ENCODE measurements at places on chromosomes 4 and X. TPM values are rescaled to one million over a fixed set of nuclear protein-coding genes. Genes with fewer than 3 reads are reported as not detected.

DNA sequence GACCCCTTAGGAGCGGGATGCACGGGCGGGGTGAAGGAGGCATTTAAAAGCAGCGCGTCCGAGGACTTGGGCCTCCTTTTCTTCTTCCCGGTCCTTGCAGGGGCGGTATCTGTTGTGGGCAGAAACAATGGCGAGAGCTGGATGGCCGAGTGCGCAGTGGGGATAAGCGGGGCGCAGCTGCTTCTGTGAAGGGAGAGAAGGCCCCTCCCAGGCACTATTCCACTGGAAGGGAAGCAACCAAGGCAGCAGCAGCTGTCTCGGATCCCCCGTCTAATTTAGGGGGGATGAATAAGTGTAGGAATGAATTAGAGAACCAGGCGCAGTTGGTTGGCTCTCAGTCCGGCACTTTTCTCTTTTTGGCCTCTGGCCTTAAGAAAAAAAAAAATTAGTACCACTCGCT lies 995 bp downstream of the SMARCA5 start:
- peaks cover 46% of the 10 kb centered on the region for H3K4me1 ChIP-seq
- peak overlapping the region; percentile 83 for H3K4me3 ChIP-seq
- peaks cover 22% of the 10 kb centered on the region for H3K36me3 ChIP-seq
- peak overlapping the region; percentile 99 for H3K27ac ChIP-seq
- DNase-seq = peak; percentile 57

DNA sequence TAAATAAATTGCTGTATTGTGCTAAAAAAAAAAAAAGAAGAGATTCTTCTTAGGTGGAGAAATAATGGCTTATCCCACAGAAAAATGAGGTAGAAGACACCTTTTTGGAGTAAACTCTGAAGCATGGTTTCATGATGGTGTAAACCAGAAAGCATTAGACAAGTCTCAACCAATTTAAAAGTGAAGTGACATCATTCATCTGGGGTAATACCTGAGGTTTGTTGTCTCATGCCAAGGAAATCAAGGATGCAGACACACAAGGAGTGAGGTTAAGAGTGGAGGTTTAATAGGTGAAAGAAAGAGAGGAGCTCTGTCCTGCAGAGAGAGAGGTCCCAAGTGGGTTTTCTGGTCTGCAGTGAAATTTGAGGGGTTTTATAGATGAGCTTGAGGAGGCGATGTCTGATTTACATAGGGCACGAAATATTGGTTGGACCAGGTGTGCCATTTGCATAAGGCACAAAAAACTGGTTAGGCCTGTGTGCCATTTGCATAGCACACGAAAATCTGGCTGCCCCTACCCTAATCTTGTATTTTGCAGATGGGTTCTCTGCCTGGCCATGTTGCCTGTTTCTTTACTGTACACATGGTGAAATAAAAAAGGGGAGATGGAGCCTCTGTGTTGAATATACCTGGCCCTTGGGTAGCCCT lies 25.0 kb upstream of the CWH43 start:
- no peaks in the 10 kb centered on the region for H3K27me3 ChIP-seq
- no peak overlapping the region for H3K4me3 ChIP-seq
- no peaks in the 10 kb centered on the region for H3K4me1 ChIP-seq
- DNase-seq = no peak
- no peaks in the 10 kb centered on the region for H3K36me3 ChIP-seq

DNA sequence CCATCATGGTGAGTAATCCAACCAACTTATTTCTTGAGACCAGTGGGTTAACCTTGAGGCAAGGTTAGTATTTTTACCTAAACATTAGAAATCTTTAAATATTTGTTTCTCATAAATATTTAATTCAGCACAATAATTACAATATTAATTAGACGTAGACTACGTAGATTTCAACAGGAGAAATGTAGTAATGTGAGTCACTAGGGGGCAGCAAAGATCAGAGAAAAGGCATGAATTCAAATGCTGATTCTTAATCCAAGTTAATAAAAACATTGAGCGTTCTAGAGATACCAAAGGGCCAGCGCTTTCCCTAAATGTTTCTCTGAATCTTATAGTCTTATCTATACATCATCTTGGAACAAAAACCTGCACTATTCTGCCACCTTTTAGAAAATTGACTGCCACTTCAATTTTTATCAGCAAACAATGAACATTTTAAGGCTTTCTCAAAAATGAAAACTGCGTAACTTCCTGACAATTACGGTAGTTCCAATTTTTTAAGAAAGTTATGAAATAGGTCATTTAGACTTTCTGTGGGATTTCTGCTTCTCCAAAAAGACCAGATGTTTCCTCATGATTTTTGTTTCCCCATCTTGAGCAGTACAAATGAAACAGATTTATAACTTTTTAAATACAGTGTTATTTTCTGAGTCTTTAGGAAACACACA lies 180.7 kb downstream of the GASK1B start:
- peak overlapping the region; percentile 66 for H3K27ac ChIP-seq
- peaks cover 6% of the 10 kb centered on the region for H3K4me1 ChIP-seq
- no peak for DNase-seq
- H3K36me3 ChIP-seq = no peaks in the 10 kb centered on the region

DNA sequence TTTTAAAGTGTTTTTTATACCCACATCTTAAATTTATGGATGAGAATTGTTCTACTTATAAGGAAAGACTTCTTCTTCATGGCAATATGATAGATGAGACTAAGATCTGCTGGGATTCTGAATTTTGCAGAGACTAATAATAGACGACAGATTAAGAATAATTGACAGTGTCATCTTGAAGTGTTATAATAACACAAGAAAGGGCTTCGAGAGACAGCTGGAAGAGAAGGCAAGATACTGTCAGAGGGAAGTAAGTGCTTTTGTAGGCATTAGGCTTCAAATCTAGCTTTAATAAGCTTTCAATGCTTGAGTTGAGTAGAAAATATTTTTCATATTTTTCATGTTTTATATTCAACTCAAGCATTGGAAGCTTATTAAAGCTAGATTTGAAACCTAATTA lies 797.6 kb upstream of the PABPC4L start:
- H3K4me1 ChIP-seq = no peaks in the 10 kb centered on the region
- no peak overlapping the region for H3K27ac ChIP-seq
- H3K4me3 ChIP-seq = no peak overlapping the region

Gene PDLIM3
- total RNA-seq = 18.4 TPM

- H3K36me3 ChIP-seq = no peaks in the 10 kb centered on the region
- H3K4me1 ChIP-seq = no peaks in the 10 kb centered on the region
- DNase-seq = no peak
- H3K27me3 ChIP-seq = no peaks in the 10 kb centered on the region
These were observed 1.8 kb downstream of the TLR10 start for GRCh38 chr4:38780833-38781484.
